Left ventricle myocardium superior (tissue), 1 donor: ENCODE measurements at places on chromosomes 5 and 9.

DNA sequence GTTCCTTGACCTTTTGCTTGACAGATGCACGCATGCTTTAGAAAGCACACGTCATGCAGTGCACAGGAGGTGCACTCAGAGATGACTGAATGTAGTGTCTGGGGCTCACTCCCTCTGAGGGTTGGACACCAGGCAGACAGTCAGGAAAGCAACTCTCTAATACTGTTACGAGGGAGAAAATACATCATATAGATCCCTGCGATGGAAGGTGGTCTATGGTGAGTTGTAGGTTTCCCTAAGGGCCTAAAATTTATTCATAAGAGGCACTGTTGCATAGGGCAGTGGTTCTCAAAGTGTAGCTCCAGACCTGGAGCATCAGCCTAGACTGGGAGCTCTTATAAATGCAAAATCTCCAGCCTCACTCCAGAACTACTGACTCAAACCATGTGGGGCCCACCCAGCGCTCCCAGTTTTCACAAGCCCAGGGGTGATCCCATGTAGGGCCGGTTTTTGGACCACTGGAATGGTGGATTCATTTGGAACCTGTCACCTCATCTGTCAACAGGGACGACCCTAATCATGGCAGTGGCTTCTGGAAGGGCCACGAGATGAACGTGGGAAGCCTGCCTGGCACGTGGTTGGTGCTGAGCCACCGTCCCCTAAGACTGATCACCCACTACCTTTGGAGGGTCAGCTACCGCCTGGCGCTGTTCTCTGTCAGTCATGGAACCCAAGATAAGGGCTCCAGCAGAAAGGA, 16.8 kb upstream of the PHF19 start:
- no peak for DNase-seq

GRCh38 chr5:129359450-129359849, 100.6 kb upstream of the ADAMTS19 start:
- no peak for DNase-seq

GRCh38 chr9:134285215-134285845, 40.9 kb upstream of the RXRA start:
- no peak for DNase-seq

DNA sequence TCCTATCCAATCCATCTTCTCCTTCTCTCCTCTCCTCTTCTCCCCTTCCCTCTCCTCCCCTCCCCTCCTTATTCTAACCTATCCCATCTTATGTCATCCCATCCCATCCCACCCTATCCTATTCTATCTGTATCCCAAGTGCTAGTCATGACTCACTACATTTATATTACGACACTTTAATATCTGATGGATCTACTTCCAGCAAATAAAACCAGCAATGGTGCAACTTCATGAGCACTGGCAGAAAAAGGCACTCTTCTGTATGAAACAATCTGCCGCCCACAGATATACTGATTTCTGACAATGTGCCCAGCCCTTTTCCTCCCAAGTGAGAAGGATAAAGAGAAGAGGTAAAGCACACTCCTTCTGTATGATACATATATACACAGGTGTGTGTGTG, 86.6 kb upstream of the ANKH start:
- DNase-seq: no peak

DNA sequence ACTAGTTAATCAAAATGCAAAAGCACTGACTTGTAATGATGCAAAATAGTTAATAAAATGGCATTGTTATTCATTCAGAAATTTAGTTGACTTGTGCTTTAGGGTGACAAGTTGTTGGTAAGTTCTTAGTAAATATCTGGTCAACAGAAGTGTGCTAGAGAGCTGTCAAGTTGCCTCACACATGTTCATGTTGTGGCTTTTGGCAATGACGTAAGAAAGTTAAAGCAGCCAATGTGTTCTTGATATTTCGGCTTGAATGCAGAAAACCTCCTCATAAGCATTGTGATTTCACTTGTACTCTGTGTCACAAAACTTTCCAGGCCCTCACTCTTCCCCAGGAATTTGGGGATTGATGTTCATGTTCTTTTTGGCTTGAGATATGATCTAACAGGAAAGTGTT, 626.7 kb downstream of the PRR16 start:
- no peak for DNase-seq

DNA sequence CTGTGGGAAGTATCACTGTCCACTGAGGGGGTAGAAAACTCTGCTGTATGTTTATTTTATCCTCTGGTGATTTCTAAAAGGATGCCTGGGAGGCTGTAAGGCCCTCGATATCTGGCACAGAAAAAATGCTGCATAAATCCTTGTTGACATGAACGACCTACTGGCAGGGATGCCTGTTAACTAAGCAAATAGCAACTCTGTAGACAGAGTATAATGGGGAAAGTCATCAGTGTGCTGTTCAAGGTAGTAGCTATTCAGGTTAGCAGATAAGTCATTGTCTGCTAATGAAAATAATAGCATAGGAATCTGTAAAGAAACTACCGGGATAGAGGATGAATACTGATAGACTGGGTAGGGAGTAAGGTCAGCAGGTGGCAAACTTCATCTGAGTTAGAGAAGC, 194.8 kb downstream of the TARS1 start:
- DNase-seq: no peak

DNA sequence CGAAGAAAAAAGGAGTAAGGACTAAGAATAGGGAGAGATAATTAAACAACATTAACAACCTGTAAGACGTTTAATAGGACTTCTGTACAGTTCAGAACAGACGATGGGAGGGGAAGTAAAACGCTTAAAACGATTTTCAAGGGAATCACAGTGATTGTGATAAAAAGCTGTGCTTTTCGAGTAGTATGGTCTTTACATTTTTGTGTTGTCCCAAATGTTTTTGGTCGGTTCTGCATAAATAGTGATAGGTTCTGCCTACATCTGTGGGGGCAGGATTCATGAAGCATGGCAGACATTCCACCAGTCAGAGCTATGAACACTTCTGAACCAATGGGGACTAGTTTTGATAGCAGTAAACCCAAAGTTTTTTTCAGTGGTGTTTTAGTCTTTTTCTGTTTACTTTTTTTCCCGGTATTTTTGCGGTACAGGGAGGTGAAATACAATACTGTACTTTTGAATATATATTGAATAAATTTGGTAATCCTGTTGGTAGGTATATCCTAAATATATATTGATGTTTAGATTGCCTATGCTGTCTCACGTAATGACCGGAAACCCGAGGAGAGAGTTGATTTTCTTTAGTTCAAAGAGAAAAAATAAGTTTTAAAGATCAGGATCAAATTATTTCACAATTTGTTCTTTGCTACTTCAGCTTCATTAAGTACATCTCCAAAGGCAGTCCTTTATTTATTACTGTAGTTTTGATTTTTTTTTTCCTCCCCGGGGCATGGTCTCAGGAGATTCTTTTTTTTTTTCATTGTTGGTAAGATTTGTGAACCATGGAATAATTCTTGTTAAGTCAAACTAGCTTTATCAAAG, 1.3 kb downstream of the ERBIN start:
- DNase-seq: no peak

GRCh38 chr5:176769911-176770310, 40.4 kb upstream of the UNC5A start:
- DNase-seq: no peak

GRCh38 chr9:459491-460444, 245.1 kb downstream of the DOCK8 start:
- DNase-seq: no peak

- DNase-seq: no peak
These were observed 52.4 kb downstream of the SEC61B start for GRCh38 chr9:99274495-99274894.

GRCh38 chr9:29701559-29701958, 2128.3 kb upstream of the C9orf72 start:
- no peak for DNase-seq
